ENCODE measurements at places on chromosomes 12 and 14. TPM values are rescaled to one million over a fixed set of nuclear protein-coding genes. Genes with fewer than 3 reads are reported as not detected.

Gene TBC1D30
- total RNA-seq: under 0.01 TPM

Gene TMEM121
- 2.9 TPM for total RNA-seq

Gene RIN3
- total RNA-seq: 7.3 TPM

Gene ACOT4
- 1.7 TPM for total RNA-seq

Gene KCNK10
- total RNA-seq: not detected

Gene RARG
- 29.4 TPM for total RNA-seq

Gene CCDC197
- total RNA-seq: not detected

Gene MGST1
- 92.8 TPM for total RNA-seq

Gene DNAH10
- 0.64 TPM for total RNA-seq

Gene FITM1
- total RNA-seq: not detected

Gene PLCZ1
- not detected for total RNA-seq

Gene GNG2
- total RNA-seq: 4.3 TPM

Gene CCDC184
- total RNA-seq: 0.43 TPM

Gene ZCCHC8
- 22.5 TPM for total RNA-seq

Gene RFX4
- total RNA-seq: not detected

Gene SMIM41
- 0.43 TPM for total RNA-seq

Gene CPNE8
- total RNA-seq: 21.2 TPM

Gene CYP27B1
- total RNA-seq: 0.97 TPM

Gene RAD9B
- 1.3 TPM for total RNA-seq

Gene DAAM1
- total RNA-seq: 22.0 TPM

Gene TC2N
- 1.3 TPM for total RNA-seq

Gene KSR2
- not detected for total RNA-seq

Gene GPATCH2L
- 39.0 TPM for total RNA-seq

Gene ARHGEF25
- 28.0 TPM for total RNA-seq

Gene MAX
- 57.9 TPM for total RNA-seq

Gene PELI2
- 5.2 TPM for total RNA-seq

Gene HOXC12
- under 0.01 TPM for total RNA-seq

Gene MMP17
- 8.6 TPM for total RNA-seq

Data from fibroblast of villous mesenchyme (primary cell).